ENCODE measurements at places on chromosomes 6 and 20. TPM values are rescaled to one million over a fixed set of nuclear protein-coding genes. Genes with fewer than 3 reads are reported as not detected.
A peak's percentile ranks its signal among the peaks of the same experiment; 100 is the strongest.

DNA sequence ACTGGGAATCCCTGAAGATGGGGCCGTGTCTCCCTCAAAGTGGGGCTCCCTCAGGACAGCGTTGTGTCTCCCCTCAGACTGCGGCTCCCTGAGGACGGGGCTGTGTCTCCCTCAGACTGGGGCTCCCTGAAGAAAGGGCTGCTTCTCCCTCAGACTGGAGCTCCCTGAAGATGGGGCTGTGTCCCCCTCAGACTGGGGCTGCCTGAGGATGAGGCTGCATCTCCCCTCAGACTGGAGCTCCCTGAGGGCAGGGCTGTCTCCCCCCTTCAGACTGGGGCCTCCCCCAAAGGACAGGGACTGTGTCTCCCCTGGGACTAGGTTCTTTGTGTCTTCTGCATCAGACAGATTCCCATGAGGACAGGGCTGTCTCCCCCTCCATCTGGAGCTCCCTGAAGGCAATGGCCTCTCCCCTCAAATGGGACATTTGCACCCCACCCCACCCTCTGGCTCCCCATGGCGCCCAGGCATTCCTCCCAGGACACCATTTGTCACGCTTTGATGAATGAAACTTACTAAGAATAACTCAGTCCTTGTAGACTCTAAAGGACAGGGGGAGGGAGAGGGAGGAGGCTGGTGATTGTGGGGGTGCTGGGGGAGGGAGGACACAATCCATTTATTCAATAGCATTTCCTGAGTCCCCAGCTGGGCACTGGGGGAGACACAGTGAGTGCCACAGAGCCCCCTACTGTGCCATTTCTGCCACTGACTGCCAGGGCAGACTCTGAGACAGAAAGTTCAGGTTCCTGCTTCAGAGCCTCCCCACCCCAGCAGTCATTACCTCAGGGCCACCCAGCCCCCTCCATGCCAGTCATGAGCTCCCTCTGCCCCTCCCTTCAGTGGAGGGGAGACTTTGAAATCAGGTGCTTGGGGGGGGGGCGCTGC lies 122.4 kb downstream of the MRPL14 start:
- H3K36me3 ChIP-seq, result no peaks in the 10 kb centered on the region
- H3K27me3 ChIP-seq, result peaks cover 12% of the 10 kb centered on the region
- no peak overlapping the region for H3K4me3 ChIP-seq
- H3K4me1 ChIP-seq, result peaks cover 11% of the 10 kb centered on the region
- DNase-seq, result no peak

Gene DEF6
- 14.9 TPM for total RNA-seq

GRCh38 chr20:50957798-50958614 lies at the start of gene DPM1:
Gene DPM1 (minus strand): TSS chr20:50958532. CDS start chr20:50958523, 9 bp downstream.
- DNase-seq, result peak; percentile 86
- H3K4me1 ChIP-seq, result peaks cover 27% of the 10 kb centered on the region
- H3K36me3 ChIP-seq, result peaks cover 6% of the 10 kb centered on the region
- peak within 1 kb of the TSS; percentile 88 for H3K27ac ChIP-seq

DNA sequence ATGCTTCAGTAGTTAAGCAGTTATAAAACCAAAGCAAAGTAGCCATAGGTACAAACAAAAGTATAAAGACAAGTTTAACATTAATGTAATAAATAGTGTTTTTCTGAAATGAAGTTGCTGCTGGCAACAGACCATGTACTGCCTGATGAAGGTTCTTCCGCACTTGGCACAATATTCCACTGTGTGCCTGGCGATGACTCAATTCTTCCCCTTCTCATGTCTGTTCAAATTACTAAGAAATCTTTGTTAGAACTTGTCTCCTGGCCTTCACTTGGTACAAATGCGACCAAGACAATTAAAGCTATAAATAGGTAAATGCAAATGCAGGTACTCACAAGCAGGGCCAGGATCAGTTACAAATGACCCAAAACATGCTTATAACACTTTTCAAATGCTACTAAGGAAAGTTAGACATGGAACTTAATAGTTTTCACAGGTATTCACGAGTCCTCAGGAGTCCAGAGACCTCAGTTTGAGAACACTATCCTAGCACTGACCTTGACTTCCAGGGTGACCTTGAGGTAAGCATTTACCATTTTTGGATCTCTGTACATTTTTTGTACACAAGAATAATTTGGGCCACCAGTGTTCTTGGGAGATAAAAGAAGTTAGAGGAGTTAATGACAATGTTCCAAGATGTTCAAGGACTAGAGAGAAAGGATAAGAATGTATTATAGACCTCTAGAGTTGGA lies 8.1 kb upstream of the DDR1 start:
- H3K27ac ChIP-seq, result no peak overlapping the region
- no peaks in the 10 kb centered on the region for H3K36me3 ChIP-seq
- peaks cover 12% of the 10 kb centered on the region for H3K4me1 ChIP-seq
- no peaks in the 10 kb centered on the region for H3K27me3 ChIP-seq
- H3K4me3 ChIP-seq, result no peak overlapping the region

Gene ADGRG6
- total RNA-seq, result 39.5 TPM

GRCh38 chr6:15368186-15368585 lies 122.3 kb downstream of the JARID2 start:
- H3K27me3 ChIP-seq, result no peaks in the 10 kb centered on the region
- H3K4me1 ChIP-seq, result peaks cover 40% of the 10 kb centered on the region
- H3K4me3 ChIP-seq, result no peak overlapping the region
- no peak for DNase-seq
- no peaks in the 10 kb centered on the region for H3K36me3 ChIP-seq

Gene ADGRF5
- total RNA-seq, result 273 TPM

Gene CNBD2
- 2.2 TPM for total RNA-seq

DNA sequence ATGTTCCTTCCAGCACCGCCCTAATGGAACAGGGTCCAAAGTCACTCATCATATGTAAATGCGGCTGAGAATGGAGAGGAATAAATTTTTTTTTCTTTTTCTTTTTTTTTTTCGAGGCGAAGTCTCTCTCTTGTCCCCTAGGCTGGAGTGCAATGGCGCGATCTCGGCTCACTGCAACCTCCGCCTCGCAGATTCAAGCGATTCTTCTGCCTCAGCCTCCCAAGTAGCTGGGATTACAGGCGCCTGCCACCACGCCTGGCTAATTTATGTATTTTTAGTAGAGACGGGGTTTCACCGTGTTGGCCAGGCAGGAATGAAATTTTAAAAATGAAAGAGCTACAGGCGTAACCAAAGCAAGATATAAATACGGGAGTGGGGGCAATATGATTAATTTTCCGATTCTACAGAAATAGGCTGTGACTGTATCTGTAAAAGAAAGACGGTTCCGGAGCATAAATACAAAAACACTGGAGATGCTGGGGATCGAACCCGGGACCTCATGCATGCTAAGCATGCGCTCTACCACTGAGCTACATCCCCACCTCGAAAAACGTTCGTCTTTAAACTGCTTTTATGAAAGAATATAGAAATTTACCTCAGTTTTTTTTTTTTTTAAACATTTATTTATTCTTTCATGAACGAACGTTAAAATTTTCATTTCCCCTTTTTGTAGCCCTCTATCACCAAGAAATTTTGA lies 132.2 kb downstream of the GPX5 start:
- no peak overlapping the region for H3K27ac ChIP-seq
- peak overlapping the region; percentile 28 for H3K4me3 ChIP-seq
- H3K4me1 ChIP-seq, result no peaks in the 10 kb centered on the region
- no peak for DNase-seq
- H3K27me3 ChIP-seq, result no peaks in the 10 kb centered on the region
- no peaks in the 10 kb centered on the region for H3K36me3 ChIP-seq

Gene PSORS1C1
- total RNA-seq, result 3.2 TPM

- H3K27ac ChIP-seq, result no peak overlapping the region
- no peaks in the 10 kb centered on the region for H3K4me1 ChIP-seq
- no peak for DNase-seq
- no peaks in the 10 kb centered on the region for H3K27me3 ChIP-seq
- H3K36me3 ChIP-seq, result no peaks in the 10 kb centered on the region
These were observed 76.3 kb downstream of the CDK19 start for GRCh38 chr6:110738899-110739365.

DNA sequence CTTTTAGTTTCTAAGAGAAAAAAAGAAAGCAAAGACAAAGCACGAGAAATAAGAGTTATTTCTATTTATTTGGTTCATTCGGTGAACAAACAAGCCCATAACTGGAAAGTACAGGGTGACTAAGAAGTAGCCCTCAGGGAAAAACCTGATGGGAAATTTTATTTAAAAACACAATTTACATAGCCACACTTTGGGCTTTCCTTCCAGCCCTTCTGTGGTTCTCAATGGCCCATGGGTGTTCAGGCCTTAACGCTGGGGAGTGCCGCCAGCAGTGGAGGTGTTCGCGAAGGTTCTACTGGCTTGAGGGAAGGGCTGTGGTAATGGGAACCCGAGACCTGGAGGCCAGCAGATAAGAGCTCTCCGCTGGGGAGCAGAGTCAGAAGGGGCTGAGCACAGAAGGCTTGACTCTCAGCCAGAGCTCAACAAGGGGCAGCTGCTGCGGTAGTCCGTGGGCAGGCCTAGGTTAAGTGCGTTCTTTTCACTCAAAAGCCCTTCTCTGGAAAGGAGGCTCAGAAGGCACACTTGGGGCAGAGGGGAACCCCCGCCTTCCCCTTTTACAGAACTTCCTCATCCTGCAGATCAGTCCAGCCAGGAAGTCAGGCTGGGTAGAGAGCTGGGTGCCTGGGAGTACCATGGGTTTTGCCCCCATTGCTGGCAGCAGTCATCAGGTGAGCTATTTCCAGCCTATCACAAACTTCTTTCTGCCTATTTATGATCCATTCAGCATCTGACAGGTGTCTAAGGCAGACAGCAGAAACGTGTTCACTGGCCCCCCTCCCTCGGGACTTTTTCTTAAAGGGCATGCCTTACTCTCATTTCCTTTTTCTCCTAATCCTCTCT lies 8.8 kb upstream of the CD83 start:
- no peak for DNase-seq
- no peaks in the 10 kb centered on the region for H3K36me3 ChIP-seq
- H3K27me3 ChIP-seq, result no peaks in the 10 kb centered on the region
- peaks cover 11% of the 10 kb centered on the region for H3K4me1 ChIP-seq
- H3K27ac ChIP-seq, result no peak overlapping the region

Measured in upper lobe of left lung (tissue), 6 donors.